ENCODE measurements at places on chromosomes 6 and 20.

- DNase-seq, result peak; percentile 52
Observed at GRCh38 chr20:31869942-31870725, at the start of the genes DUSP15 and TTLL9. Gene DUSP15 (minus strand): TSS chr20:31870527. CDS start chr20:31870337, 190 bp downstream. Gene TTLL9 (plus strand): TSS chr20:31870634. CDS start chr20:31871127, 493 bp downstream.

GRCh38 chr6:158765499-158766068 is 53.6 kb downstream of the EZR start:
- DNase-seq, result no peak

- DNase-seq, result no peak
Observed at GRCh38 chr20:53597030-53597482, 3.4 kb upstream of the ZNF217 start.

DNA sequence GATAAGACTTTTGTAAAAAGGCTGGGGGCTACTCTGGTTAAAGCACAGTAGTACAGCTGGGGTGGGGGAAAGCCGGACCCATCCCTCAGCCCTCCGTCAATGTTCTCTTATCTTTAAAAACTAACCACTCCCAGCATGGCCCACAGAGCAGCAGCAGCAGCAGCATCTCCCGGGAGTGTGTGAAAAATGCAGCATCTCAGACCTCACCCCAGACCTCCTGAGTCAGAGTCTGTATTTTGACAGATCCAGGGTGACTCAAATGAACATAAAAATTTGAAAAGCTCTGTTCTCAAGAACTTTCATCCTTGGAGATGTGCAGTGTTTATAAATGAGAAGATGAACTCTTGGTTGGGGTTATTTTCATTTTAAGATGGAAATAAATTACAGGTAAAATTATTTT is 277.7 kb upstream of the ECI2 start:
- no peak for DNase-seq

DNA sequence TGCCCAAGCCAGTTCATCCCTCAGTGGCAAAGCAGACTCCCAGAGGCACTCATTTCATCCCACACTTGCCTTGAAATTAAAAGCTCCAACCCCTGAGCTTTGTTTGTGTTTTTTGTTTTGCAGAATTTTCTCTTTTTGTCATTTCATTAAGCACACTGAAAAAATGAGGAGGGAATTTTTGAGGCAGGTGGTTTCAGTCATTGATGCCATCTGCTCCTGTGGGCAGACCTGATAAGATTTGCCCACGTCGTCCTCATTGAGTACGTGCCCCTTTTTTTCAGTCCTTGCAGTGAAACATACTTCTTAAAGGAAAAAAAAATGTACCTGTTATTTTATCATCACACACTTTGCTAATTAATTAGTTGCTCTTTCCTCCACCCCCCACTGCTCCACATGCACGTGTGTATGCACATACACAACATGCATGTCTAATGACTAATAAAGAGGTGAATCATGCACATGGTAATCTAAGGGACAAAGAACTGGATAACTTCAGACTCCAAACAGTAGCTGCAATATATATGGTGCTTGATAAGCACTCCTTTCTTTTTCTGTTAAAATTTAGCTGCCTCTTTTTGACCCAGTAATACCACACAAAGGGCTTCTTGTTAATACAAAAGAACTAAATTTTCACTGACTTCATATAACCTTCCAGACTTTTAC is 102.1 kb upstream of the TMEM181 start:
- DNase-seq, result no peak

DNA sequence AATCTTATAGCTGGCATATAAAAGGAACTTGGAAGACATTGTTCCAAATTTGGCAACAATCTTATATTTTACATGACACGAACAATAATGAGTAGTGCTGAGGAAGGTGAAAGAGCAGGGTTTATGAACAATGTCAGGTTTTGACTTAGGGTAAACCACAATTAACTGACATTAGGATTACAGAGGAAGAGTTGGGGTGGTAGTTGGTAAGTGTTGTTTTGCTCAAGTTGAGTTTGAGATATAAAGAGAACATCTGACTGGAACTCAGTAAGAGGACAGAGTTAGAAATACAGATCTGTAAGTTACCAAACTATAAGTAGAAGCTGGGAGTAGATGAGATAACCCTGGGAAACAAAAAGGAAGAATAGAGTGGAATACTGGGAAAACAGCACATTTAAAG is 15.1 kb downstream of the RTN4IP1 start:
- no peak for DNase-seq

GRCh38 chr6:45964300-45964699 is 51.4 kb downstream of the CLIC5 start:
- DNase-seq, result no peak

- no peak for DNase-seq
Observed at GRCh38 chr20:48128436-48128835, 343.2 kb upstream of the SULF2 start.

DNA sequence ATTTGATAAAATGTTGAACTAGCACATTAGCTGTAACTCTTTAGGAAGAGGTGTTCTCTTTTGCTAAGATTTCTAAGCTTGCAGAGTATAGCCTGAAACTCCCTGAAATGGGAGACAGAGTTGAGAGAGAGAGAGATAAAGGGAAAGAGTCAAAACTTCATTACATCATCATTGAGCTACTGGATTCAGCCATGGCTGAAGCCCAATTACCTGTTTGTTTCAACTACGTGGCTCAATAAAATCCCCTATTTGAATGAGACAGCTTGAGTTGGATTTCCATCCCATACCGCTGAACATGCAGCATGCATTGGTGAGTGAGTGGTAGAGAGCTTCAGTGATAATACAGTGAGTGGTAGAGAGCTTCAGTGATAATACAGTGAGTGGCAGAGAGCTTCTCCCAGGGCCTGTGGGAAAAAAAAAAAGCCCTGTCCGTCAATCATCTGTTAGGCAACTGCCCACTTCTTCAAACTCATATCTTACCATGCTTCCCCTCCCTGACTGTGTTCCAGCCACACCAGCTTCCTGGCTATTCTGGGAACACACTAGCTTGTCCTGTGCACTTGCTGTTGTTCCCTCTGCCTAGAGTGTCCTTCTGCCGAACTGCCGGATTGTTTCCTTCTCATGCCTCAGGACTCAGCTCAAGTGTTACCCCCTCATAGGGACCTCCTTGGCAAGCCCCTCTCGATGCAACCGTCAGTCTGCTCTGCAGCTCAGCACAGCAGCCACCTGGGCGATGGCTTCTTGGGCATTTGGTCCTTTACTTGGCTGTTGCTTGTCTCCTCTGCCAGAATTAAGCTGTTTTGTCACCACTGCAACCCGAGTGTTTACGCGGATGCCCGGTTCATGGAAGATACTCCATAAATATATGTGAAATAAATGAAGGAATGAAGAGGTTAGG is 91.3 kb upstream of the EYA2 start:
- no peak for DNase-seq

DNA sequence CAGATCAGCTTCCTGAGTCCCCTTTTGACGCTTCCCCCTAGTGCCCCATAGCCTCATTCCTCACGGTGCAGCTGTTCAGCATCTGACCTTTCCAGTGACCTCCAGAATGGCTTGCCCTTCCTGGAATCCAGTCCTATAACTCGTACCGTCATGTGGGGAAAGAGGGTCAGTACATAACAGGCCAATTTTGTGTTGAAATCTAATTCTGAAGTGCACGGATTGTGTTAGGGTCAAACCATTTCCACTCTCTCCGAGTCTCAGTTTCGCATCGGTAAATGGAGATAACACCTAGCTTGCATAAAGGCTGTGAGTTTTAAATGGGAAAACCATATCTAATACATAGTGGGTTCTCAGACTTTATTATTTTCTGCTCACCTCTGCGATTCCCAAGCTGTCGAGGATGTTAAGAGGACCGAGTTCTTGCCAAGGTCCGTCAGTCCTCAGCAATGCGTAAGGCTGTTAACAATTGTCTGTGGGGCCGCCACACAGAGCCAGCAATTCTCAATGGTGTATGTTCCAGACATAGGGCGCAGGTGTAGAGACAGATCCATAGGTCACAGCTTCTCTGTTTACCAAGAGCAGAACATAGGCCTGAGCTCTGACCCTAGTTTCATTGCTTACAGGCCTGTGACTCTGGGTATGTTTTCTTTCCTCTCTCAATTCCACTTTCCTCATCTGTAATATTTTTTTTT is 45.5 kb upstream of the CCR6 start:
- no peak for DNase-seq

- DNase-seq, result no peak
Observed at GRCh38 chr6:29749308-29749662, 26.1 kb downstream of the HLA-F start.

DNA sequence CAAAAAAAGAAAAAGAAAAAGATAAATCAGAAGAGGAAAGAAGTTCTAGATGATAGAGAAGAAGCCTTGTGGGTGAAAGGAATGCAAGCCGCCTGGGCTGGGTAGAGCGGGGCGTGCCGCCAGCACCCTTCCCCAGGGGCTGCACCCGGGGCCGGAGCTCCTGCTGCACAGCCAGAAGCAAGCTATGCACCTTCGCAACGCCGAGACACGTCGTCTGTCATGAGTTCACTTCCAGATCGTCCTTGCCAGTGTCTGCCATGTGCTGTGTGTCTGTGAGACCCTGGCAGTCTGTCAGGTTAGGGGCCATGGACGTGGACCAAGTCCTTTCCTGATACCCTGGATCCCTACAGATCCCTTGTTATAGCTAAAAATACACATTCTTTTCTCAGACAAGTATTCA is 25.5 kb upstream of the ADRM1 start:
- no peak for DNase-seq

DNA sequence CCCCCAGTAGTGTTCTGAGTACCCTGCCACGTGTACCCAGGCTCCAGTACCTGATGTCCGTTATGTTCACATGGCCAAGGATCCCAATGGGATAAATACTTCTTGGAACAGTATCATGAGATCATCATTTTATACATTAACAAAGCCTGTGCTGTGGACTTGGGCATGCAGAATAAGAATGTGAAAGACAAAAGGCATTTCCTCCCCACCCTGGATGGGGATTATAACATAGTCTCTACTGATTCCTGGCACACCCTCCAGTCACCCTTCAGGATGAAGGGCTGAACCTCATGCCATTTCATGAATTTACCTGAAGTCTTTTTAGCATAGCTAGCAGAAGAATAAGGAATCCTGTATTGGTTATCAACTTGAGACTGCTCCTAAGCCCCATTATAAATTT is 2.8 kb downstream of the TNFRSF21 start:
- no peak for DNase-seq

- no peak for DNase-seq
Observed at GRCh38 chr20:58042591-58042990, 185.9 kb downstream of the ANKRD60 start.

GRCh38 chr6:152298848-152299735 is 338.1 kb downstream of the SYNE1 start:
- DNase-seq, result no peak

GRCh38 chr20:32522776-32523612 is 62.1 kb downstream of the NOL4L start:
- DNase-seq, result no peak

All from SW 1271 (cell line).